Activated naive CD4-positive, alpha-beta T cell (primary cell): ENCODE measurements at places on chromosomes 4 and X.

- DNase-seq = no peak
These were observed 89.0 kb upstream of the GK2 start for GRCh38 chr4:79497001-79497400.

- DNase-seq = no peak
These were observed 22.2 kb downstream of the SMPX start for GRCh38 chrX:21735768-21736127.

GRCh38 chrX:37000140-37000539, 8.0 kb upstream of the FAM47C start:
- DNase-seq = no peak

DNA sequence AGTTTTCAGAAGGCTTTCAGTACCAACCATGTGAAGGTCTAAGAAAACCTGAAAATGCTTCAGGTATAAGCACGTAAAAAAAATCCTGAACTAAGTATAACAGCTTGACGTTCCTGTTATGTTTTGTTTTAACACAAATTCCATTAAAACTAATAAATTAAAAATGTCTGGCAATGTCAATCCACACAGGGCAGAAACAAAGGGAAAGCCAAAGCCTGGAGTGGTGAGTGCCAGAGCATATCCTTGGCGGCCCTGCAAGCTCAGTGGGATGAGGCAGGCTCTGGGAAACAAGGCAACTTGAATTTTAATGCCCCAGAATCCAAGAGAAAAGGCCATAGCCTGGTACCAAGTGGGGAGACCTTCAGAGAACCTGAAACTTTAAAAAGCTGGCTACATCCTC, 78.2 kb downstream of the EPHA5 start:
- no peak for DNase-seq

GRCh38 chrX:3143043-3143799, 102.0 kb downstream of the ARSF start:
- DNase-seq = no peak

GRCh38 chr4:139907001-139907809, 241.6 kb downstream of the MGST2 start:
- no peak for DNase-seq

- DNase-seq = no peak
These were observed 130.2 kb downstream of the AMELX start for GRCh38 chrX:11423362-11423818.

GRCh38 chr4:100430451-100430850, 87.4 kb downstream of the EMCN start:
- no peak for DNase-seq

- no peak for DNase-seq
These were observed 772 bp upstream of the PABPC4L start for GRCh38 chr4:134202166-134202956.

DNA sequence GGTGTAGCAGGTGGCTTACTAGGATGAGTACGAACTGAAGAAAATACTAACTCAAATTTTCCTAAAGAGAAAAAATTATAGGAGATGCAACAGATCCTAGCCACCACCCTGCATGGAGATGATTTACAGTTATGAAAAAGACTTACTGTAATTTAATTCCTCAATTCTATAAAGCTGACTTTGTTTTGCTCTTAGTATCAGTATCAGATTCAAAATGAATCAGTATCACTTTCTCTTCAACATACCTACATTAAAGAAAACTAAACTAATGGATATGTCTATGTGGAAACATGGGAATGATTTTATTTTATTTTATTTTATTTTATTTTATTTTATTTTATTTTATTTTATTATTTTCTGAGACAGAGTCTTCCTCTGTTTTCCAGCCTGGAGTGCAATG, 525.8 kb downstream of the NLGN4X start:
- DNase-seq = no peak

DNA sequence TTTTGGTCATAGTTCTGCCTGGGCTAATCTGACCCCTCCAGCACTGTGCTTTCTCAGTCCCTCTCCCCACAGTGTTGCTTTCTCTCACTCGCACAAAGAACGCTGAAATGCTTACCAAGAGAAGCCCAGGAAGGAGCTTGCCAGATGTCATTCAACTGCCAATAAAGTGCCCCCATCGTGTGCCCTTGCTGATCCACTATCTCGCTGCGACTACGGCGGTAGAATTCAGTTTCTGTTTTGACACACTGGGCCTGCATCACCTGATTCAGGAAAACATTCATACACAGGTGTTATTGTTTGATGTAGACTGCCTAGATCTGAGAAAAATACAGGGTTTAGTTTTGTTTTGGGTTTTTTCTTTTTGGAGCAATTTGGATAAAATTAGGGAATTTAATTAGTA, 121.2 kb downstream of the MANBA start:
- DNase-seq = peak; percentile 3

DNA sequence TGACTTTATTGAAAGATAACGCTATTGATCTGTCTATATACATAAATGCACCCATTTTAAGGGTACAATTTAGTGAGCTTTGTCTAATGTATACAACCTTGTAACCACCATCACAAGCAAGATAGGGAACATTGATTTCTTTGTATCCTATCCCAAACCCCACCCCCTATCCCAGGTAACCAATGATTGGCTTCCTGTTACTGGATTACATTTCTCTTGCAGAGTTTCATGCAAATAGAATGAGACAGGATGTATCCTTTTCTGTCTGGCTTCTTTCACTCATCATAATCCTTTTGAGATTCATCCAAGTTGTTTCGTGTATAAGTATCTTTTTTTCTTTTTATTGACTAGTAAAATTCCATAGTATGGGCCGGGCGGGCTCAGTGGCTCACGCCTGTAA, 1.6 kb upstream of the GRIPAP1 start:
- DNase-seq = no peak

- DNase-seq = no peak
These were observed 65.0 kb upstream of the SEC24B start for GRCh38 chr4:109368661-109369060.

GRCh38 chrX:118552121-118552900, 56.7 kb downstream of the DOCK11 start:
- DNase-seq = no peak

DNA sequence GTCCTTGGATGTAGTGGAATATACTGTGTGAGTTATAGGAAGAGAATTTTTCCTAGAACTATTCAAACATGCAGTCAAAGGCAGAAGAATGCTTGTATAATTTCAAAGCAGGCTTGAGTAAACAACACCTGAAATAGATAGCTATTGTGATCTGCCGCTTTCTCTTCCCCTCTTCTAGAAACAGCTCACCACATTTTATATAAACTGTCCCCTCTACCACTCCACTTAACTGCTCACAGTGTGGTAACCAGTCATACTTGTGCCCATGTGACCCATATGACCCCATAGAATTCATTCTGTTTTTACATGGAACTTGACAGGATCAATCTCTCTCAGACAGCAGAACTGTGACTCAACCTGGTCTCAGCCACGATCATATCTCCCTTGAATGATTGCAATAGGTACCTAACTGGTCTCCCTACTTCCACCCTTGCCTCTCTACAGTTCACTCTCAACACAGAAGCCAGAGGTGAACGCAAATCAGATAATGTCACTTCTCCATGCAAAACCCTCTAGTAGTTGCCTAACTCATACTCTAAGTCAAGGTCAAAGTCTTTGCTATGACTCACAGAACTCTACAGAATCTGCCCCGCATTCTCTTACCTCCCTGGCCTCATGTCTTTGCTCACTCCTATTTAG, 85.6 kb upstream of the EFHC2 start:
- no peak for DNase-seq

- DNase-seq = no peak
These were observed at the start of gene BMX for GRCh38 chrX:15500497-15500966. Gene BMX, plus strand, starts transcription at chrX:15500807. Its CDS starts 7,547 bp downstream, at chrX:15508354.

DNA sequence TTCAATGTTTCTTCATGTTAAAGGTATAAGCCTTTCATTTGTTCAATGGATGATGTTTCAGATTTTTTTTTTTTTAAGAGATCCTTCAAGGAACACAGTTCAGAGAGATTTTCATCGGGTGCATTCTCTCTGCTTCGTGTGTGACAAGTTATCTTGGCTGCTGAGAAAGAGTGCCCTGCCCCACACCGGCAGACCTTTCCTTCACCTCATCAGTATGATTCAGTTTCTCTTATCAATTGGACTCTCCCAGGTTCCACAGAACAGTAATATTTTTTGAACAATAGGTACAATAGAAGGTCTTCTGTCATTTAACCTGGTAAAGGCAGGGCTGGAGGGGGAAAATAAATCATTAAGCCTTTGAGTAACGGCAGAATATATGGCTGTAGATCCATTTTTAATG, 75.8 kb downstream of the NPNT start:
- no peak for DNase-seq

GRCh38 chr4:126718136-126718535, 914.6 kb upstream of the INTU start:
- no peak for DNase-seq

GRCh38 chr4:186693159-186693815, 30.4 kb downstream of the FAT1 start:
- DNase-seq = no peak

DNA sequence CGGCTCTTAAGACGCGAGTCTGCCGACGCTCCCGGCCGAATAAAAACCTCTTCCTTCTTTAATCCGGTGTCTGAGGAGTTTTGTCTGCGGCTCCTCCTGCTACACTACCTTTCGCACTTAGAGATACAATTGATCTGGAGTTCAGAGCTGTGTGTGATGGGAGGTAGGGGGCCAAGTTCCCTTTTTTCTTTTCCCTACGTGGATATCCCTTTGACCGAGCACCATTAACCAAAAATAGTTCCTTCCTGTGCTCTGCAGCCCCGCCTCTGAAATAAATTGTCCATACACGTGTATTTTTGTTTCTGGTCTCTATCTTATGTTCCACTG, 555 bp upstream of the PGM2 start:
- DNase-seq = no peak

DNA sequence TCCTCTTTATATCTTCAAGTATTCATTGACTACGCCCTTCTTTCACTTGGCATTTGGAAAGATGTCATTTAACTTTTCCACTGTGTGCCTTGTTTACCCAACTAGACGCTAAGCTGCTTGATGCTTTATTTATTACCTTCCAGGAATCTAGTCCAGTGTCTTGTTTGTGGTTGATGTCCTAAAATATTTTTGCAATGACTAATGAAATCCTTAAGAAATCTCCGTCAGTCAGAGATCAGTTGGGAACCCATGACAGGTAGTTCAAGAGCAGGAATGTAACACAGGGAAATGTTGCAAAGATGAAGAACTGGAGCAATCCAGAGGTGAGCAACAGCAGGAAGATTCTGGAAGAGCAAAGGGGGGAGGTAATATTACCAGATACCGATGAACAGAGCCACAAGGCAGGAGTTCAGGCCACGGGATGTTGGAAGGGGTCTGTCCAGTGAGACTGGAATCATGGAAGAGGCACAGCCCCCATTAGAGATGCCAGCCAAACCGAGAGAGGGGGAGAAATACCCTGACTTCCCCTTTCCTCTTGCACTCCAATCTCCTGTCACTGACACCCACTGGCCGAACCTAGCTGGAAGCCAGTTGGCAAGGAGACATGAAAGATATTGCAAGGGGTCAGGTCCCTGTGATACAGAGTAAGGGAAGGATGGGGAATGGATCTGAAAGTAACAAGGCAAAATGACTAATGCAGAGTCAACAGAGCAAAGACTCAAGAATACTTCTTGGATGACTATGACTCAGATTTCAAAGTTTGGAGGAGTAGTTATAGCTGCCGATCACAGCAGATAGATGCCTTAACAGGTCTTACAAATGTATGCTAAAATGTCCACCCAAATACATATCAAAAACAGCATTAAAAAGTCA, 62.7 kb upstream of the PHKA2 start:
- DNase-seq = no peak

- no peak for DNase-seq
These were observed 58.5 kb downstream of the NPY1R start for GRCh38 chr4:163273922-163274321.

- DNase-seq = no peak
These were observed 329.4 kb upstream of the PCDH18 start for GRCh38 chr4:137861682-137862081.

DNA sequence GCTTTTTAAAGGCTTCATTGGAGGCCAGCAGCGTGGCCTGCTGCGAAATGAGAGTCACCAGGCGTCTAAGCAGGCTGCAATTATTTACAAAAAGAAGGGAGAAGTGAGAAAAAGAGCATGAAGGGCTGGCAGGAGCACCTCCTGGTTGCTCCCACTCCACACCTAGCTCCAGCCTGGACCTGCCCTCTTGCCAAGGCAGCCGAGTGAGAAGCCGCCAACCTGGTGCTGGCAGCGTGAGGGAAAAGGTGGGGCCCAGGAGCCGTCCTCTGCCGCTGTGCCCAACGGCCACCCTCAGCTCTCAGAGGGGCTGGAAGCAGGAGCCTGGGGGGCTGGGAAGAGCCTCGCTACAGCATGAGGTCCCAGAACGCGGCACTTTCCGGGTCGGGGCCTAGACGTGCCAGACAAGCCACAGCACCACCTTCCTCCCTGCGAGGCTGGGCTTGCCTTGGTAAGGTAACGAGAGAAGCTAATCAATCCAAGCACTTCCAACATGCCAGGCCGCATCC, 16.3 kb downstream of the SLC6A8 start:
- no peak for DNase-seq

GRCh38 chr4:151439320-151439719, 30.3 kb downstream of the FHIP1A start:
- no peak for DNase-seq

GRCh38 chr4:106708464-106708816, 327.7 kb downstream of the DKK2 start:
- no peak for DNase-seq

DNA sequence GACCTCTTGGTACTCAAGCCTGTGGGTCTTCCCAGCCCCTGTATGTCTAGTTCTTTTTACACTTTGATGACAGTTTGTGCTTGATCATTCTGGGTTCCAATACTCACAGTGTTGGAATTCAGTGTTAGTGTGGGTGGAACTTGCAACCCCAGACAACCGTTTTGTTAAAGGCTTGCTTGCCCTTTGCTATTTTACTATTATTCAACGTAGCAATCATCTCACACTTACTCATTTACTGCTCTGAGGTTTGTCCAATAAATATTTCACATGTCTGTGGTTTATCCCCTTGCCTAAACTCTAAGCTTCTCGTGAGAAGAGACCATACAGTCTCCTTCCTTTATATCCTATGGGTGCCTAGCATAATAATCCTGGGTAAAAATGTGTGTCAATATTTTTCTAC, 15.3 kb downstream of the CCNG2 start:
- DNase-seq = no peak

GRCh38 chrX:39758791-39759525, 338.8 kb downstream of the BCOR start:
- no peak for DNase-seq

GRCh38 chrX:149962859-149963757, 24.8 kb upstream of the EOLA2 start:
- no peak for DNase-seq

- DNase-seq = no peak
These were observed 23.1 kb upstream of the SLC6A14 start for GRCh38 chrX:116413273-116413672.

DNA sequence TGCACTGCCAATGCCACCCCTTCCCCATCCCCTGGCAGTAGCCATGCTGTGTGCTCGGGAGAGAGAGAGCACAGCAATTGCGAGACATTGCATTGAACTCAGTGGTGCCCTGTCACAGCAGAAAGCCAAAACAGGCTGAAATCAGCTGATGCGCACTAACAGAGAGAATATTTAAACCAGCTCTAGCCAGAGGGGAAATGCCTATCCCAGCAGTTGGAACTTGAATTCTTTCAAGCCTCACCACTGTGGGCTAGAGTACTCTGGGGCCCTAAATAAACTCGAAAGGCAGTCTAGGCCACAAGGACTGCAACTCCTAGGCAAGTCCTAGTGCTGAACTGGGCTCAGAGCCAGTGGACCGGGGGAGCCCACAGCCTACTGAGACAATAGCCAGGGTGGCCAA, 17.7 kb upstream of the RP2 start:
- DNase-seq = no peak

GRCh38 chr4:43325220-43325967, 432.9 kb downstream of the GRXCR1 start:
- no peak for DNase-seq

GRCh38 chr4:79211490-79211889, 114.4 kb downstream of the NAA11 start:
- no peak for DNase-seq
